NCI-H2227 treated with DMSO at 0.1 percent for 48 hours (cell line): ENCODE measurements at places on chromosomes 5 and 9.

GRCh38 chr9:99748676-99749075 lies 73.0 kb upstream of the NR4A3 start:
- no peak for DNase-seq

DNA sequence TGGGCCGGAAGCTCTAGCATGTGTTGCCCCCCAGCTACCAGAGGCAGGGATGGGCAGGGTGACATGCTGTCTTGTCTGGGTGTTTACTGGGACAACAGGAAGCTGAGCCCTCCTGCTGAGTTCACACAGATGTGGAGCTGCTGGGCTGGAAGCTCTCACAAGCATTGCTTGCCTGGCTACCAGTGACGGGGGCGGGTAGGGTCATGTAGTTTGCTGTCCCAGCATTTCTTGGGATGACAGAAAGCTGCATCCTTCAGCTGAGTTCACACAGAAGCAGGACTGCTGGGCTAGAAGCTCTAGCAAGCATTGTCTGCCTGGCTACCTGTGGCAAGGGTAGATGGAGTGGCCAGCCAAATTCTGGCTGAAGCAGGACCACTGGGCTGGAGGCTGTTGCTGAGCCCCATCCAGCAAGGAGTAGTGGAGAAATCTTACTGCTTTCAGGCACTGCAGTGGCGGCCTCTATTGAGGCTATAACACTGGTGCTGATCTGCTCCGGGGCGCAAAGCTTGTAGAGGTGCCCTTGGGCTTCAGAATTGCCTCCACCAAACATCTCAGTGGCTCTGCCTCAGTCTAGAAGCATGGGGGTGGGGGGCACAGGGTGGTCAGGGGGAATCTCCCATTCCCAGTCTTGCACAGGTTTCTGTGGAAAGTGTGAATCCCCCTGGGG lies 25.1 kb downstream of the POLK start:
- DNase-seq, result no peak

- no peak for DNase-seq
These were observed 373.3 kb upstream of the SEMA6A start for GRCh38 chr5:116947691-116948528.

DNA sequence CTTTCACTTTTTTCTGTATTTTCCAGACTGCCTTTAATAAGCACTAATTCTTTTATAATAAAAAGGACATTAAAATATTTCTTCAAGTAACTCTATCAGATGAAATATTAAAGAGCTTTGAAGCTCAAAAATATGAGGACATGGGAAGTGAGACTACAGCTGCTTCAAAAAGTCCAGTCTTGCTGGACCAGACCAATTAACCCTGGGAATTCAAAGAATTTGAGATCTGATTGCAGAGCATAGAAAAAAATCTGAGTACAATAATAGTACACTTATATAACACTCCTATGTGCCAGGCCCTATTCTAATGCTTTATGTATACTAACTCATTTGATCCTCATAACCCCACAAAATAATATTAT lies 9.8 kb downstream of the TMEM245 start:
- DNase-seq, result no peak

DNA sequence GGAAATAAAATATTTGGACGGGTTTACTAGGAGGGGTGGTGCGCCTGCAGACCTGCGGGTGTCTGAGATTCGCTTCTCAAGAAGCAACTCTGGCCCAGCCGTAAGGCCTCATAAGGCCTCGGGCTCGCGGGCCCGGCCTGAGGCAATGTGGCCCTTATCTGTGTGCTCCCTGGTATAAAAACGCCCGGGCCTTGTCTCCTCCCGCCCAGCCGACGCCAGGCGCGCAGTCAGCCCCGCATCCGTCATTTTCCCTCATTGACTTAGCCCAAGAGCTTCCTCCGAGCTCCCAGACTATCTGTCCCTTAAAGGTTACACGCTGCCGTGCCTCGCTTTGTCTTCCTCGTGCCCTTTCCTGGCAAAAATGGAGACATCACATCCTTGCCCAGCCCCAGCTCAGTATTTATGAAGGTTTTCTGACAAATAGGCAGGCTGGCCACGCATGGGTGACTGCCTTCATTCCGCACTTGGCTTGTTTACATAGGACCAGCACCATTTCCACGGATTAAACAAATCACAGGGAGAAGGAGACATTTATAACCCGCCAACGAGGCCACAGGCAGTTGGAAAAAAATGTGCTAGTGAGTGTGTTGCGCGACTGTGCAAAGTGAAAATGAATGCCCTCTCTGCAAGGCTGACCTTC lies 74.5 kb upstream of the TBCA start:
- DNase-seq, result no peak

GRCh38 chr5:1330146-1330846 lies 14.6 kb downstream of the CLPTM1L start:
- DNase-seq, result no peak

DNA sequence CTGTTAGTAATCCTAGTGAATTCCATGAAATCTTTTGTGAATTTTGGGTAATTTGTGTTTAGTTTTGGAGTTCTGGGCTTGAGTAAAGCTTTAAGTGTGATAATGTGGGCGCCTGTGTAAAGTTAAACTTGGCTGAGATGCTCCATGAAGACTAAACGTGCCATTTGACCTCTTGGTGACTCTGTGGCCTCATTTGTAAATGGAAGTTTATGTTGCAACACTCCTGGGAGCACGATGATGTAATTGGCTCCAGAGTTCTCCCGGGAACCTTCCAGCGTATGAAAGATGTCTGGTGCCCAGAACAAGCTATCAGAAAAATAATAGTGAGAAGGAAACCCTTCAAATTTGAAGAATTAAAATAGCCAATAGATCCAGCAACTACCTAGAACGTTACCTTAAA lies 981.2 kb downstream of the TLE4 start:
- DNase-seq, result no peak

DNA sequence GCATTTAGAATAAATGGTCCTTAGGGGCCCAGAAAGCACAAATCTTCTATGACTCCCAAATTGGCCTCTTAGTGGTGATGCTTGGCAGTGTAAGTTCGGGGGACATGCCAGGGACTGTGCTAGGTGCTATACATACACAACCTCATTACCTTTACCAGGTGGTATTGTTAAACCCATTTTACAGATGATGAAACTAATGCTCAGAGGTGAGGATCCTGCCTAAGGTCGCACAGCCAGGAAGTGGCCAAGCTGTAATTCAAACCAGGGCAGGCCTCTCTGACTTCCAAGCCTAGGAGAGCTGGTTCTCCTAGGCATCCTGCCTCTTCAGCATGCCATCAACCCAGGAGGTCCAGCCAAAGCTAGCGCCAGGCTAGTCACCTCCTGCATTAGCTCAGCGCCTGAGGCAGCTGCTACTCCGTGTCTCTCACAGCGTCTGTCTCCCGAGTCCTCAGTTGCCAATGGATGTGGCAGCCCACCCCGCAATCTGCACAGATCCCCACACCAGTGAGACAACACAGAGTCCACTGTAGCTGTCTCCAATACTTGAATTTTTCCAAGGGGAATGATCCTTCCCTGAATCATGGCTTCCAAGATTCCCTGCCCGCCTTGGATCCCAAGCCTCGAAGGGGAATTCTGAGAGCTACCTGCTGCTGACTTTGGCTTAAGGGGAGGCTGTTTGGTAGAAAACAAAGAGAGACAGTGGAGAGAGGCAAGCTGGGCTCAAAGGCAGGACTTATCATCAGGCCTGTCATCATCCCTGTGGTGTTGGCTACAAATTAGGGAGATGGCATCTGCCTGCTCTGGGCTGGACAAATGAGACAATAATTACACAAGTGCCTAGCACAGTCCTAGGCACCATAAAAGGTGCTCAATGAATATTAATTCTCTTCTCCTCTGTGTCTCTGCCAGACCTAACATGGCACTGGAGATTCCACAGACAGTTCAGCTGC lies 52.6 kb downstream of the CRB2 start:
- no peak for DNase-seq

- no peak for DNase-seq
These were observed 16.7 kb downstream of the TSC1 start for GRCh38 chr9:132927704-132928103.

- DNase-seq, result peak; percentile 26
These were observed 502 bp upstream of the CERCAM start for GRCh38 chr9:128420060-128420650.

- no peak for DNase-seq
These were observed 124.7 kb upstream of the SLCO6A1 start for GRCh38 chr5:102623329-102624065.

DNA sequence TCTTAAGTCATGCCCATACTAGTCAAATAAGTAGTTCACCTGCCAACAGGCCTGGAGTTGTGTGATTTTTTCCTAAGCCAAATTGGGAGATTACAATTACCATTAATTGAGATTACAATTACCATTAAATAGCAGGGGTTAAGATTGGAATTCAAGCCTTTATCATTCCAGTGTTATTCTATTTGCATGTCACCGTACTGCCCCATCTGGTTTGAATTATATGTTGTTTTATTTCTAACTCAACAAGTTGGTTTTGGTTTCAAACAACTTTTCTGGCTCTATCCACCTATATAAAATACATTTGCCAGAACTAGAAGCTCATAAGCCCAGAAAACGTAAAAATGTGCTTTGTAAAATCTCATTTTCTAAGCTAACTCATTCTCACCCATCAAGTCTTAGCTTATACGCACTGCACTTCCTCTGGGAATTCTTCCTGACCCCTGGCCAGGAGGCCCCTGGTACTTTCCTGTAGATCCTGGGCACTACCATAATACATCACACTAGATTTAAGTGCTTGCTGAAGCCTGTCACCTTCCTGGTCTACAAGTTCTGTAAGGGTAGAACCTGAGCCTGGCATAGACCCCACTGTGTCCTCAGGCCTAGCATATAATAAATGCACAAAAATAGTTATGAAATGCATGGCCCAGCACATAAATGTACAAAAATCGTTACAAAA lies 242.0 kb upstream of the TRPM3 start:
- DNase-seq, result no peak

- no peak for DNase-seq
These were observed 37.1 kb downstream of the FAM13B start for GRCh38 chr5:137995749-137996128.

DNA sequence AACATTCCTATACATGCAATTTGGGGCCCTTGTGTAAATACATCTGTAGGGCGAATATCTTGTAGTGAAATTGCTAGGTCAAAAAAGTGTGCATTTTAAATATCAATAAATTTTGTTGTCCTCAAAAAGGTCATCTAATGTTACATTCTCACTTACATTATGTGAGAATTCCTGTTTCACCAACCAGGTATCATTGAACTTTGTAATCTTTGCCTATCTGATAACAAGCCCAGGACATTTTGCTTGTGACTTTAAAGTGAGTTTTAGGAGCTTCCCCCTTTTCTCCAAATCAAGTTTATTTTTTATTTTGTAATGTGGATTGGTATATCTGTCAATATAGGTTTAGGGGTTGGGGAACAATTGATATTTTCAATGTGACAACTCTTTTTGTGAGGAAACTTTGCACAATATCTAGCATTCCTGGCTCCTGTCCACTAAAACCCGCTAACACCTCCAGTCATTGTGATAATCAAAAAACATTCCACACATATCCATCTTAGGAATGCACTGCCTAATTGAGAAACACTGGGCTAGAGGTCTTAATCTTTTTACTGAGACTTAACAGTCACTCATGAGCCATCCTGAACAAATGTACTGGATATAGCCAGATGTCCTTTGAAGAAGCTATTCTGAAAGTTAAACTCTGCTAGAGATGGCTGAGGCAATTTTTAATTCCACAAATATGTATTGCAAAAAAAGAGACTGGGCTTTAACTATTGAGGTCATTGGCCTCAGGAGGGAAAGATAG lies 72.5 kb upstream of the SLC1A1 start:
- no peak for DNase-seq

- no peak for DNase-seq
These were observed 6.8 kb upstream of the TCOF1 start for GRCh38 chr5:150350524-150351344.

GRCh38 chr9:73344060-73344459 lies 192.4 kb downstream of the ANXA1 start:
- DNase-seq, result no peak

DNA sequence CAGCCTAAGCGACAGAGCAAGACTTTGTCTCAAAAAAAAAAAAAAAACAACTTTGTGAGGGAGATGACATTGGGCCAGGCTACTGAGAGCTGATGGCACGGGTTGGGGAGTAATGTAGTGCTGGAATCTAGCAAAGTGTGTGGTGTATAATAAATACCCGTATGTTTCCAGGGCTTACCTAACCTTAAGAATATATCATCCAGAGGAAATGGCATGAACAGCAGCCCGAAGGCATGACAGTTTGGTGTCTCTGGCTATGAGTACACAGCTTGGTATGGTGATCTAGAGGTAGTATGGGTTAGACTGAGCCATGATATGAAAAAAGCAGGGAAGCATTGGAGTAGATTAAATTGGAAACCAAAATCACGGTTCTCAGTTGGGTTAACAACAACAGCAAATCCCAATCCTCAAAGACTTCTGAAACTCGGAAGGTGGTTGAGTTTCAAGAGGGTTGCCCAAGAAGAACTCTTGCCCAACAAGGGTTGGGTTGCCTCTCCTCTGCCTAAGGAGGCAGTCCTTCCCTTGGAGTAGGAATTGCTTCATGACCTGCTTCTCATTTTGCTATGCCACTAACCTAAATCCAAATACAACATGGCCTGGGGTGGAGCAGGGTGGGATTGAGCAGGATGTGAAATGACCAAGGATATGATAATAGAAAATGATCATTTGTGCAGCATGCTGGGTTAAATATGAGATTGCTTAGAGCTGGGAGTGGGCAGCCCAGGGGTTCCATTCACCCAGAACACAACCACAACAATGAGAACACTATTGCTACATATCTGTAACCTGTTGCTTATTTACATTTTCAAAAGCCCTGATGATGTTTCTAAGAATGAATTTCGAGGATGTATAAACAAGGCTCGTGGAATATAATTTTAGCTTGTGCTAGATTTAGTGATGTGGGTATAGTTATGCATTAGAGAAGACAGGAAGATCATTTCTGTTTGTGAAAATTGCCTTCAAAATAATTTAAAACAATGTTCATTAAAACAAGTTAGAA lies 64.6 kb upstream of the ZFR start:
- DNase-seq, result no peak

- no peak for DNase-seq
These were observed 369.8 kb upstream of the PDE4D start for GRCh38 chr5:60263346-60263745.

DNA sequence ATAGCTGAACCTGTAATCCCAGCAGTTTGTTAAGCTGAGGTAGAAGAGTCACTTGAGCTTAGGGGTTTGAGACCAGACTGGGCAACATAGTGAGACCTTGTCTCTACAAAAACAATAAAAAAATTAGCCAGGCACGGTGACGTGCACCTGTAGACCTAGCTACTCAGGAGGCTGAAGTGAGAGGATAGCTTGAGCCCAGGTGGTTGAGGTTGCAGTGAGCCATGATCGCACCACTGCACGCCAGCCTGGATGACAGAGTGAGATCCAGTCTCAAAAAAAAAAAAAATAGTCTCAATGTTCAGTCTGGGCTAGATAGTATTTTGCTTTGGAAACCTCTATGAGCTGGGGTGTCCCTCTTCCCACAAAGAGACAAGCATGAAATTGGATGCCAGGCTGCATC lies 51.9 kb upstream of the IQGAP2 start:
- DNase-seq, result no peak

DNA sequence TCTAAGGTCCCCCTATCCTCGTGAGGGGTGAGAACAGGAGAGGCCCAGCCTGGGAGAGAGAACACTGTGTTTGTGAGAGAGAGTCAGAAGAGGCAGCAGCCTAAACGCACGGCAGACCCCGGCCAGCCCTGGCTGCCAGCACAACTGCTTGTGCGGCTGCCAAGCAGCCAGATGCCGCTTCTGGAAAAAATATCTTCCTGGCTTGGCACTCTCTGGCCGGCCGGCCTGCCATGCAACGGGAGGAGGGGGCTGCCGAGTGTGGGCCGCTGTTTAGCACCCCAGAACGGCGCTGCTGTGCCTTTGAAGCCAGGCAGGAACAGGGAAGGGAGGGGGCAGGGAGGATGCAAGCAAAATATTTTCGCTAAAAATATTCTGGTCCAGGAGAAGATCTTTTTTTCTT lies 105.0 kb downstream of the FGF18 start:
- no peak for DNase-seq
